ENCODE measurements at places on chromosomes 12 and 14.
A peak's percentile ranks its signal among the peaks of the same experiment; 100 is the strongest.

- H3K27ac ChIP-seq: peak overlapping the region; percentile 83
- no peaks in the 10 kb centered on the region for H3K27me3 ChIP-seq
- peak; percentile 96 for DNase-seq
- H3K4me3 ChIP-seq: no peak overlapping the region
Observed at GRCh38 chr12:124392667-124393413, 97.9 kb downstream of the RFLNA start.

- no peak overlapping the region for H3K4me3 ChIP-seq
- peaks cover 2% of the 10 kb centered on the region for H3K4me1 ChIP-seq
- no peaks in the 10 kb centered on the region for H3K27me3 ChIP-seq
Observed at GRCh38 chr12:24724814-24725213, 224.1 kb downstream of the BCAT1 start.

DNA sequence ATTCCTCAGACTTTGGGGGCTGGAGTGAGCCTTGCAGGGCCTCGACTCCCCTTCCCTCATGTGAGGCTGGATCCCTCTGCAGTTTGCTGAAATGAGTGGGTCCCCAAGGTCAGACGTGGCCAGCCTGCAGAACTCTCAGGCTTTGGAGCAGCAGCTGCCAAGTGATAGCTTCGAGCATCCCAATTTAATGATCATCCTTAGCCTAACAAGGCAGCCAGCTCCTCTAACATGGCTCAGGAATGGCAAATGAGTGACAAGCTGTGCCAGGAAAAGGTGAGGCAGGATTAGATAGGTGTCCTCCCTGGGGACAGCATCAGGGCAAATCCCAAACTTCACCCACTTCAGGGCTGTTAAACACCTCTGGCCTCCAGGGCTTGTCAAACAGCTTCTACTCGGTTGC lies 130.7 kb upstream of the PWP1 start:
- H3K27me3 ChIP-seq: no peaks in the 10 kb centered on the region
- H3K36me3 ChIP-seq: no peaks in the 10 kb centered on the region

GRCh38 chr14:99506276-99506675 lies 25.1 kb downstream of the CCNK start:
- no peak for DNase-seq
- H3K4me3 ChIP-seq: no peak overlapping the region
- peaks cover 12% of the 10 kb centered on the region for H3K4me1 ChIP-seq
- H3K27ac ChIP-seq: no peak overlapping the region
- no peaks in the 10 kb centered on the region for H3K27me3 ChIP-seq
- peaks cover 68% of the 10 kb centered on the region for H3K36me3 ChIP-seq

DNA sequence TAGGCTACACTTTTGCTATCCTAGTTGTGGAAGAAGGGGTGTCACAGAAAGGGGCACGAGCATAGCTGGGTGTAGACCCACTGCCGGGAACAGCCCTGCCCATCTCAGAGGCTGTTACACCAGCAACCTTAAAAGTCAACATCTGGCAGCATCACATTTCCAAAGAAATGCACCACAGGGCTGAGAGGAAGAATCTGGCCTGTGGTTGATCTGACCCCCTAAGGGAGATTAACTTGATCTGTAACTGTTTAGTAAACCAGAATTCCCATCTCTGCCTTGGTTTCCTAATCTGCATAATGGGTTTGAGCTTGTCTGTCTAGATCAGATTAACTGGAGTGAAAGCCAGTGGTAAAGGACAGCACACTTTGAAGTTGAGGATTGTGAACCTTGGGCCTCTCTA lies 1.3 kb downstream of the LRP1-AS start:
- H3K36me3 ChIP-seq: peaks cover 54% of the 10 kb centered on the region
- no peak for DNase-seq
- H3K27me3 ChIP-seq: no peaks in the 10 kb centered on the region
- peak overlapping the region; percentile 91 for H3K27ac ChIP-seq
- H3K4me3 ChIP-seq: no peak overlapping the region

DNA sequence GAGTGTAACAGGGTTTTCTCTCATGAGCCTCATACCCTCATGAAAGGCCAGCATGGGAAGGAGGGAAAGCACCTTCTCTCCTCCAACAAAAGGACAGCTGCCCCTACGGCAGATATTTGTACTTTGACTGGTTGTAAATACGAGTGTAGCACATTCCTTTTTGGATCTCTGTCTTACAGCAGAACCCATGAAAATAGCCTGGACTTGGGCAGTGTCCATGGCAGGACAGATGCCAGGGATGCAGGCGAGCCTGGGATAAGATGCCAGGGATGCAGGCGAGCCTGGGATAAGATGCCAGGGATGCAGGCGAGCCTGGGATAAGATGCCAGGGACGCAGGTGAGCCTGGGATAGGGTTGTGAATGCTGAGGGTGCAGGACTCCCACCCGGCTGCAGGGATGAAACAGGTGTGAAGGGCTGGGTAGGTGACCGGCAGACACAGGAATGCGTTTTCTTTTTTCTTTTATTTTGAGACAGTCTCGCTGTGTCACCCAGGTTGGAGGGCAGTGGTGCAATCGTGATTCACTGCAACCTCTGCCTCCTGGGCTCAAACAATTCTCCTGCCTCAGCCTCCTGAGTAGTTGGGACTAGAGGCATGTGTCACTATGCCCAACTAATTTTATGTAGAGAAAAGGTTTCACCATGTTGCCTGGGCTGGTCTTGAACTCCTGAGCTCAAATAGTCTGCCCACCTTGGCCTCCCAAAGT lies 120.0 kb downstream of the BEGAIN start:
- H3K27ac ChIP-seq: no peak overlapping the region
- peaks cover 16% of the 10 kb centered on the region for H3K4me1 ChIP-seq
- peaks cover 10% of the 10 kb centered on the region for H3K36me3 ChIP-seq
- DNase-seq: no peak
- H3K4me3 ChIP-seq: no peak overlapping the region
- no peaks in the 10 kb centered on the region for H3K27me3 ChIP-seq

DNA sequence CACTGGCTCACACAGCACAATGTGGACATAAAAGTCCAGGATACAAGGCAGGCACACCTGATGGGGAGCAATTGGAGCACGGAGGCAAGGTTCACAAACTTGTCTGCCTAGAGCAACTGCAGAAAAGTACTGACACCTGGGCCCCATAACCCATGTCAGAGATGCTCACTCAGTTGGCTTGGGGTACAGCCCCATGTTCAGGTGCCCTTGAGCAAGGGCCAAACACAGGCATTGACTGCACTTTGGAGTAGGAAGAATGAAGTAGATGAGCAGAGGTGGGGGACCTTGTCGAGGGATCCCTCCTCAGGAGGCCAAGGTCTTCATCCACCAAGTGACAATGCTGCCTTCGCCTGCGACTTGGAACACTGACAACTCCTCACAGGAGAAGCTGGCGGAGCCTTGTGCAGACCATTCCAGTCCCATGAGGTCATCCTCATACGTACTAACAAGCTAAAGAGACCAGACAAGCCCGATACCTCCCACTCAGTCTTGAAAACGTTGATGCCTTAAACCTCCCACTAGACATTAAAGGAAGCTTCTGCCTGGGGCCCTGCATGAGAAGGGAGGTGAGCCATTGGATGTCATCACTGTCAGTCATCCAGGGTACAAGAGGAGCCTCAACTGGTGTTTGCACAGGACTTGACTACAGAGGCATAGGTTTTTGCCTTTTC lies 42.5 kb upstream of the C14orf180 start:
- H3K4me3 ChIP-seq: no peak overlapping the region
- peaks cover 8% of the 10 kb centered on the region for H3K27me3 ChIP-seq
- H3K4me1 ChIP-seq: no peaks in the 10 kb centered on the region
- no peak for DNase-seq
- H3K36me3 ChIP-seq: no peaks in the 10 kb centered on the region

DNA sequence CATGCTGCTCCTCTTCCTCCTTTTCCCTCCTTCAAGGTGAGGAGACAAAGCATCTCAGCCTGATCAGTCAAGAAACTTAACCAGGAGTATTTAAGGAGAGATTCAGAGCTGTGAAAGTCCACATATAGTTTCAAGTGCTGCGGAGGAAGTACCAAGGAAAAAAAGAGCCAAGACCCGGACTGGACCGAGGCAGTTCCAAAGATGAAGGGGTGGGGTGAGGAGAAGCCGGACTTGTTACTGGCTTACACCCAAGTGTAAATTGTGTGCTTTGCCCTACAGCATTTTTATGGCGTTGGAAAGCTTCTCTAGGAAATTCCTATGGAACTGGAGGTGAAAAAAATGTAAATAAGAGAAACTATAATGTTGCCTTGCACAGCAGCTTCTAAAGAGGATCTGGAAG lies 263.1 kb downstream of the GRIN2B start:
- no peak overlapping the region for H3K4me3 ChIP-seq
- H3K27me3 ChIP-seq: no peaks in the 10 kb centered on the region
- no peak overlapping the region for H3K27ac ChIP-seq
- DNase-seq: no peak
- no peaks in the 10 kb centered on the region for H3K36me3 ChIP-seq
- H3K4me1 ChIP-seq: no peaks in the 10 kb centered on the region
